Stimulated activated CD8-positive, alpha-beta memory T cell treated with anti-CD3 and anti-CD28 coated beads, Interleukin-4, amount 100 ng/mL, for 1 hour (primary cell): ENCODE measurements at places on chromosomes 5 and 9.
A peak's percentile ranks its signal among the peaks of the same experiment; 100 is the strongest.

GRCh38 chr5:65855766-65856315, 70.5 kb upstream of the ERBIN start:
- DNase-seq, result no peak

GRCh38 chr5:152259702-152260101, 145.4 kb downstream of the NMUR2 start:
- DNase-seq, result no peak

DNA sequence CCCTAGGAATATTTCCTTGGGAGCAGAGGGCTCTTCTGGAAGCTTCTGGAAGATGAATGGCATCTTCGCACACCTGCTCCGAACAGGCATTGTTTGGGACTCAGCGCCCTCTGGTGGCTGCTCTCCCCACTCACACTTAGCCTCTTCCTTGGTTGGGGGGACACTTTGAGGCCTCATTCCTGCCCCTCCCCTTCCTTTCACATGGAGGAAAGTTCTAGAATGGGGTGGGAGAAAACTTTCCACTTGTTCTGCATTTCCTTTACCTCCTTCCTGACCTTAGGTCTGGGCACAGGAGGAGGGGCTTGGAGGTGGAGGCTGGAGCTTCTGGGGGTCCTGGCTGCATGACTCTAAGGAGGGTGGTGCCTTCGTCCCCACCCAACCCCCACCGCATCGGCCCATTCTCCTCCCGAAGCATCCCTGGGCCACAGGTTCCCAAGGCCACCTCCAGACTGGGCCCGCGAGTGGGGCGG, 19.3 kb upstream of the SMIM32 start:
- peak; percentile 13 for DNase-seq

DNA sequence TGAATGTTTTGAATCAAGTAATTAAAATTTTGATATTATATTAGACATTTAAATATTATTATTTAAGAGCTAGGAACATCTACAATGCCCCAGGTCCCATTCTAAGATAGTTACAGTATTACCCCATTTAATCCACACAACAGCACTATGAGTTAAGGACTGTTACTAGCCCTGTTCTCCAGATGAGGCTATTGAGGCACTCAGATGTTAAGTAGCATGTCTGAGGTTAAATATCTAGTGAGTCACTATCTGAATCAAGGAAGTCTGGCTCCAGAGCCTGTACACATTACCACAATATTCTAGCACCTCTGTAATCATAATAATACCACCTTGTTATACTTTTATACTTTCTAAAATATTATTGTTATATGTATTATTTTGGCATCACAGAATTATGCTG, 304.6 kb downstream of the PDE4D start:
- no peak for DNase-seq
